ENCODE measurements at places on chromosomes 16 and 17.

DNA sequence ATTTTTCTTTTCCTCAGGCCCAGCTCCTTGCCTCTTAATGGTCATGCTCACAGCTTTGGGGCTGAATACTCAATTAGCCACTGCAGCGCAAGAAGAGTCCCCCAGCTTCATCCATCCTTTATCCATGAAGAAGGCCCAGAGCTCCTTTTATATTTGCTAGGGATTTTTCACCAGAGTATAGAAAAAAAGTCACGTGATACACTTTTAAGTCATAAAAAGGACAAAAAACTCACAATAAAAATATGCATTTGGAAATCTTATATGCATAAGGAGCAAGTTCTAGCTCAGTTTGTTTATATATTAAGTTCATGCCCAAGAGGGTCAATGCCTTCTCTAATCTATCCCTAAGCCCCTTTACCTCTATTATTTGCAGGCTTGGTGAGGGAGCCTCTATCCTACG is 254.1 kb downstream of the CA10 start:
- no peak for DNase-seq
- H3K27ac ChIP-seq, result no peak overlapping the region
- H3K36me3 ChIP-seq, result no peaks in the 10 kb centered on the region

- no peaks in the 10 kb centered on the region for H3K27me3 ChIP-seq
- H3K4me1 ChIP-seq, result peaks cover 5% of the 10 kb centered on the region
- H3K4me3 ChIP-seq, result no peak overlapping the region
- peaks cover 15% of the 10 kb centered on the region for H3K36me3 ChIP-seq
These were observed 81.3 kb upstream of the PLCG2 start for GRCh38 chr16:81697616-81698309.

GRCh38 chr17:2192367-2193057 is 111.1 kb downstream of the SMG6 start:
- no peaks in the 10 kb centered on the region for H3K27me3 ChIP-seq
- peaks cover 39% of the 10 kb centered on the region for H3K36me3 ChIP-seq
- peak overlapping the region; percentile 76 for H3K4me3 ChIP-seq

DNA sequence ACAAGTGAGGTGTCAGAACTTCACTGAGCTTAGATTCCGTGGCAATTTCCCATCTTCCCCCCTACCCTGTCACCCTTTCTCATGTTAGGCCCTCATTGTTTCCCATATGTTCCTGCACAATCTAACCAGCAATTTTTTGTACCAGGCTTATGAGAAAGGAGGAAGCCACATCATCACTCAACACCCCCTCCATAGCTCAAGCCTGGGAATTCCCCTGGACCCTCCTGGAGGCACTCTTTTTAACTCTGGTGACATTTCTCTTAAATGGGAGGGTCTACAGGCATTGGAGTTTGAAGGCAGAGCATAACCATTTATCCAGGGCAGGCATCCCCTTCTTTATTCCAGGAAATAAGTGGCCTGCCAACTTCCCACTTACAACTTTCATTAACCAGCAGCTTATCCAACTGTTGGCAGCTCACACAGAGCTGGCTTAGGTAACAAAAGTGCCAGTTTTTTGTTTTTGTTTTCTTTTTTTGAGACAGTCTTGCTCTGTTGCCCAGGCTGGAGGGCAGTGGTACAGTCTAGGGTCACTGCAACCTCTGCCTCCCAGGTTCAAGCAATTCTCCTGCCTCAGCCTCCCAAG is 10.4 kb upstream of the GLG1 start:
- H3K4me1 ChIP-seq, result no peaks in the 10 kb centered on the region
- peaks cover 32% of the 10 kb centered on the region for H3K36me3 ChIP-seq
- no peaks in the 10 kb centered on the region for H3K27me3 ChIP-seq
- no peak overlapping the region for H3K4me3 ChIP-seq
- DNase-seq, result no peak

- peaks cover 10% of the 10 kb centered on the region for H3K36me3 ChIP-seq
- peak overlapping the region; percentile 84 for H3K4me3 ChIP-seq
- H3K27ac ChIP-seq, result peak overlapping the region; percentile 51
- peaks cover 11% of the 10 kb centered on the region for H3K4me1 ChIP-seq
These were observed 743 bp downstream of the ZNF624 start for GRCh38 chr17:16652847-16653366.

Measured in activated naive CD8-positive, alpha-beta T cell treated with anti-CD3 and anti-CD28 coated beads, Interleukin-2, amount 10 ng/mL, durations not matched to agents 7 days and 5 days (primary cell).